Ovary (tissue), 10 donors: ENCODE measurements at places on chromosomes 3 and 15. TPM values are rescaled to one million over a fixed set of nuclear protein-coding genes. Genes with fewer than 3 reads are reported as not detected.

- no peak for DNase-seq
These were observed 895.6 kb downstream of the ROBO1 start for GRCh38 chr3:78872195-78872594.

DNA sequence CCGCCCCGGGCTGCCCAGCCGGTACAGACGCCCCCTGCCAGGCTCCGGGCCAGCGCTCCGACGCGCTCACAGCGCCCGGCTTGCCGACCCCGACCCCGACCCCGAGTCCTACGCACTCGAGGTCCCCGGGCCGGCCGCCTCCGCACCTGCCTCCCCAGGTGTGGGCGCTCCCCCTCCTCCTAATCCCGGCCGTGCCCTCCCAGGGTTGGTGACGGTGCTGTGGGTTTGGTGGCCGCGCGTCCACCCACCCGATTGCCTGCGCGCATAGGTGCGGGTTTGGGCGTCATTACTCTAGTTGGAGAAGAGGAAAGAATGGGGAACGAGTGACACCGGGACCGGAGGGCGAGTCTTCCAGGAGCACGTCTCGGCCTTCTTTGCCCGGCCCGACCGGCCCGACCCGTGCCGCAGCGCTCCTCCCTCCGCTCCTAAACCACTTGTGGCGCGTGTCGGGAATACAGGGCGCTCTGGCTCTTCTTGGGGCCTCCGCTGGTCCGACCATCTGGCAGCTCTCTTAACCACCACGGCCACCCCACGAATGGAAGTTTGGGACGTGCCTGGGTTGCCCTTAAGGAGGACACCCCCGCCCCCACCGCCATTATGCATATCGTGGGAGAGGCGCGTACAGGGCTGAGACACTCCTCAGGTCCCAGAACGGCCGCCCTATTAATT is 810 bp upstream of the THRB start:
- DNase-seq, result peak; percentile 30

- DNase-seq, result no peak
These were observed 60.6 kb downstream of the IL1RAP start for GRCh38 chr3:190574473-190574872.

- DNase-seq, result no peak
These were observed 753 bp upstream of the MYO5A start for GRCh38 chr15:52529341-52529924.

TSPAN3 gene
- 244 TPM for polyA plus RNA-seq
